Skin of body (tissue), 3 donors: ENCODE measurements at places on chromosomes 3 and 15. TPM values are rescaled to one million over a fixed set of nuclear protein-coding genes. Genes with fewer than 3 reads are reported as not detected.
A peak's percentile ranks its signal among the peaks of the same experiment; 100 is the strongest.

DNA sequence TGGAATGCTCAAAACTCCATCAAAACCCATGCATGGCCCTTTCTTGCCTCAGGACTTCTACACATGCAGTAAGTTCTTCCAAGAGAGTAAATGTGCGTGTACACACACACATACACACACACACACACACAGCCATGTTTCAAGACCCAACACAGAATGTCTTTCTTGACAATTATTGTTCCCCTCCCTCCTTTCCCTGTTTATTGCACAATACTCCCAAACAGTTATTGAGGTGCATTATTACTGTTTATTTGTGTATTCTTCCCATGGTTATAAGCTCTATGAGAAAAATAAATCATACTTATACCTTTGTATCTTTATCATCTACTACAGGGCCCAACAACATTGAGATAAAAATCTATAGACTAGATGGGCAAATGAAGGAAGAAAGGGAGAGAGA is 523.8 kb upstream of the NAALADL2 start:
- no peak for DNase-seq

Gene TRH
- not detected for total RNA-seq

Gene MYO5A
- 21.2 TPM for total RNA-seq

DNA sequence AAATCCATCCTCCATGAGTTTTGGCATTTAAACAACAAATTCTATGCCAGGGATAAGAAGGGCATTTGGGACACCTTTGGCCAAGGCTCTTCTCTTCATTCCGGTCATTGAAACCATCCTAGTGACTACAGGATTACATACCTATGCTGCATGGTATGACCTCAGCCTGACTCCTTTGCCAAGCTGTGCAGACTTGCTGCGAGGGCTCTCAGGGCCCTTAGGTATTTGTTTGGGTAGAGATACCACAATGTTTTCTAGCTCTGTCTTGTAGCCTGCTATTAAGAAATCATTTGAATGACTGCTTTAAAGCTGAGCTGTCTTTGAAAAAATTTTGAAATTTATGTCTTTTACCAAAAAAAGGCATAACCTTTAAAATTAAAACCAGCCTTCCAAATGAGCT is 749.8 kb upstream of the SGO1 start:
- DNase-seq: no peak

- DNase-seq: peak; percentile 34
These were observed 79.8 kb downstream of the SEMA5B start for GRCh38 chr3:122947738-122948137.

Gene RLBP1
- not detected for total RNA-seq

Gene SCN5A
- total RNA-seq: 0.39 TPM

- no peak for DNase-seq
These were observed 885.3 kb downstream of the SI start for GRCh38 chr3:164192974-164193373.

- no peak for DNase-seq
These were observed 8.1 kb downstream of the RAD18 start for GRCh38 chr3:8954938-8955763.

Gene IL12A
- 0.30 TPM for total RNA-seq

Gene SCN11A
- 1.9 TPM for total RNA-seq

GRCh38 chr3:184315543-184315867 is 1.1 kb downstream of the EIF4G1 start:
- no peak for DNase-seq

GRCh38 chr3:59128685-59129084 is 78.9 kb upstream of the CFAP20DC start:
- DNase-seq: no peak

DNA sequence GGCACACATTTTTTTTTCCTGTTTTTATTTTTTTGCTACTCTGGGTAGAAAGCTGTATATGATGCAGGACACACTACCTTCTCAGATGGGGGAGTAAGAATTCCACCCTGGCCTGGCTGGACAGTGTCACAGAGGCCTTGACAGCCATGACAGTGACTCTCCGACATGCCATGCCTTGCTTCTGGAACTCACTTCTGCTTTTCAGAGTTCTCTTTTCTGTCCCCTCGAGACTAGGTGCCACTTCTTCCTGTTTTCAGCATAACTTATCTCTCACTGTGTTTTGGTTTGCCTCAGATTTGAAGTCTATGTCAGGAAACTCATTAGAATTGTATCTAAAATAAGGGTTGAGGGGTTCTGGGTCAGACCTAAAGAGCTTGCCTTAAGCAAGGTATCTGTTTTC is 69.1 kb upstream of the SEC13 start:
- DNase-seq: no peak

GRCh38 chr3:188720215-188720614 is 451.6 kb upstream of the TPRG1 start:
- DNase-seq: no peak

GRCh38 chr3:190325923-190326322 is 3.7 kb upstream of the CLDN1 start:
- no peak for DNase-seq

Gene FOXL2
- total RNA-seq: 0.30 TPM

GRCh38 chr3:129837065-129837642 is 56.4 kb downstream of the TMCC1 start:
- DNase-seq: no peak

DNA sequence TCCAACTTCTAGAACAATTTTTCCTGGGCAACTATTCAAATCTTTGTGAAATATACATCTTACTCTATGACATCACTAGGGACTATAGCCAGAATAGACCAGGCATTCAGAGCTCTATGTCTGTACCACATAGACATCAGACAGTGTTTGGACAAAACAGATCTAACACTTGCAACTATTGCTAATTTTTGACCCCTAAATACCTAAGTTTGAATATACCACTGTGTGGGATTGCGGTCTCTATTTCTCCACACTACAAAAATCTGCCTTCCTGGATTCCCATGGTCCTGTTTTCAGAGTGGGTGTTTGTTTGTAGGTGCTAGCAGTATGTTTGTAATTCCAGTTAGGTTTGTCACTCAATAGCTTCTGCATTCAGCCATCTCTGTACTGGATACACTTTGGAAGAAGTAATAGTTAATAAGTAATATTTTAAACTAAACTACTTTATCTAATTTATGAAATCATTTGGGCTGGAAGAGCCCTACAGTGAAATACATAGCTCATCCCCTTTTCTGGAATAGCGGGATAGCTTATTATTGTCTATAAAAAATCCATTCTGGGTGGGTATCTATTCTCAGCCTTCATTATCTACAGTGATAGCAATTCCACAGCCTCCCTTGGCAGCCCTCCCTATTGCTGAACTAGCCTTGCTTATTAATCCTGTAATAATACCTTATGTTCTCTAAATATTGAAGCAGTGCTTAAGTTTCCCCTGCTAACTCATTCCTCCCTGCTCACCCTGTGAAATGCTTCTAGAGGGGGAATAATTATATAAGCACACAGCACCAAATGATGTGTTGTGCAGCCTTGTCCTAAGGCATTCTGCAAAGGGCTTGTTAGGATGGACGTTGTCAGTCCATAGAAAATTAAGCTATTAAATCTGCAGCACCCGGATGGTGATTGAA is 49.4 kb downstream of the RBMS3 start:
- no peak for DNase-seq

Gene VPS33B
- 3.1 TPM for total RNA-seq

Gene SLC7A14
- under 0.01 TPM for total RNA-seq

DNA sequence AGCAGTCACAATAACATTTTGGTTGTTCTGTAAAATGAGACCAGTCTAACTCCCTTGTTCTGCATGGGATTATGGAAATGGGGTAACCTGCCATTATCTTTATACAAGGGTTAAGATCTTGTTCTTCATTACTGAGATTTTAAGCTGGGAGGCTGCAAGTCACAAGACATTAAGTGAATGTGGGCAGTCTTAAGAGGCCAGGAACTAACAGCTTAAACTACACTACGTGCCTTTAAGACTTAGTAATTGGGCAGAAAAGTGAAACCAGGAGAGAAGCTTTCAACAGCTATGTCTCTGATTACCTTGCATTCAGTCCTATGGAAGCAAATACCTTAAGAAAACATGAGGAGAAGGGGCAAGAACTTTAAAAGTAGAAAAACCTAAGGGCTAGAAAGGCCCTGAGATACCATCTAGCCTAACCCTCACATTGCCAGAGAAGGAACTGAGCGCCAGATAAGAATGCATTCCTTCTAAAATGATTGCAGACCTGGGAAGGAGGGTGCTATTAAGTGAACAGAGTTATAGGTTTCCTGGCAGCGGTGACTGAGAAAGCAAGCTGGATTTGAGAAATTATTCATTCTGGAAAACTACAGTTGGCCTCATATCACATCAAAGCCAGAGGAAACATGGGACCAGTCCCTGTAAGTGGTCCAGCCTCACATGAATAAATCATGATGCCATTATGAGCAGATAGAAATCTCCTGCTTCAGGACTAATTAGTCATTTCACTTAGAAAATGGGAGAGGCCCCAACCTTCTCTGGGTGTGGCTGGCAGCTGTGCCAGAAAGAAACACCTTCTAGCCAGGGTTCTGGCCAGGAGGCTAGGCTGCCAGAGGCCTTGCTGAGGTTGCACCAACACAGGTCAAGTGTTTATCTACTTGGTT is 32.9 kb downstream of the DAPK2 start:
- DNase-seq: no peak

Gene STX19
- total RNA-seq: 4.1 TPM

Gene CCDC71
- 9.7 TPM for total RNA-seq

GRCh38 chr15:31470756-31471155 is 144.1 kb downstream of the KLF13 start:
- no peak for DNase-seq

Gene LARP6
- 6.8 TPM for total RNA-seq

Gene ZNF774
- total RNA-seq: 1.3 TPM

DNA sequence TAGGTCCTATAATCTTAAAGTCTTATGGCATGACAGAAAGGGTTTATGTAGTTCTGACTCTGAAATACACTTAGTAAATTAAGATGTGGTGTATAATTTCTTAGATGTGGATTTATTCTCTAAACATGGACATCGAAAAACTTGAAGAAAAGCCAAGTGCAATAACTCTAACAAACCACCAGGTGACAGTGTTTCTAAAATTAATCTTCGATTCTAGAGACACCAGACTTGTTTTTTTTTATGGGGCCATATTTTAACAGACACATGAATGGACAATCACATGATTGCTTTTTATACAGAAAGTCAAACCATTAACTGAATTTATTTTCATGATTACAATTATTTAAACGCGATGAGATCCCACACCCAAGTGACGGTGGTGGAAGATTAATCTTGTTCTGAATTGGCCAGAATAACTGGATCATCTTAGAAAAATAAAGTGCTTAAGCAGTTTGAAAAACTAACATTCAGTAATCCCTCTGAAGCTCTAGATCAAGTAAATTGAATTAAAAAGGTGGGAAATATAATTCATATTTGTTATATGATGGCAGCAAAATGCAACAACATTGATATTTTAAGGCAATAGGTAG is 305.1 kb downstream of the LSAMP start:
- DNase-seq: peak; percentile 2

Gene TLR9
- not detected for total RNA-seq

Gene MITF
- total RNA-seq: 43.2 TPM

GRCh38 chr3:48567500-48567899 is 3.9 kb upstream of the UCN2 start:
- DNase-seq: no peak

DNA sequence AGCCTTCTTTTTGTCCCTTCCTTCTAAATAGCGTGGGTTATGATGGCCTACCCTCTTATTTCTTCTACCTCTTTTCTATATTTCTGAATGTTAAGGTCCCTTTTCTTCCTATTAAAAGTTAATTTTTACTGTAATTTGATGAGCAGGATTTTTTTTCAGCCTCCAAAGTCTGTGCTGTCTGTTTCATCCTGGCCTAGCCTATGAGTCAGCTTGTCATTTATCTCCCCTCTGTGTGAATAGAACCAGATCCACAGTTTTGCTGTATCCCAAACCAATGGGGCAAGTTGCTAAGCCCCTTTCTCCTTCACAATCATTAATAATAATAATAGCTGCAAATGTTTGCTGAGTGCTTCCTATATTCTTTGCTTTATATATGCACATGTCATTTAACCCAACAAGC is 18.1 kb upstream of the C3orf38 start:
- DNase-seq: no peak

DNA sequence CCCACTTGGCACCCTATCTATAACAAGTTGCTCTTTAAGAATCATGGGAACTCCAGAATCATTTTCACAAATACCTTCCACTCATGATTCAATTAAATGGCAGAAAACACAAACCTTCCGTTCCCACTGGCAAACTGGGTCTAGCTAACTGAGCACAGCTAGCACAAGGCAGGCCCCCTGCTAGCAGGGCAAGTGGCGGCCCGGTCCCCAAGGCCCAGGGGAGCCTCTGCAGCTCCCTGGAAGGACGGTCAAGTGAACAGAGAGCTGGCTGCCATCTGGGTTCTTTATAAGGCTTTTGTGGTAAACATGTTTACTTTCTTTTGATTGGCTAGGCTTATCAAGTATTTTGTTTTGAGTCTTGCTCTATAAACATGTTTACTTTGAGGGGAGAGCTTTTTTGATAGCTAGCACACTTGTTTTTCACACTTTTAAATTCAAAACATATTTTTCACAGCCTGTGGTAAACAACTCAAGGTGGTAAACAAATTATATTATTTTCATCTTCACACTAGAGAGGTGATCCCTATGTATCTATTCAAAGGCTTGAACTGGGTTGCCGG is 81.4 kb downstream of the FOXP1 start:
- DNase-seq: no peak

GRCh38 chr15:42133886-42134502 is 22.4 kb downstream of the PLA2G4F start:
- DNase-seq: no peak

- DNase-seq: no peak
These were observed 60.5 kb downstream of the SPTSSB start for GRCh38 chr3:161310649-161311423.

- no peak for DNase-seq
These were observed 55.7 kb downstream of the PCCB start for GRCh38 chr3:136305879-136306278.

DNA sequence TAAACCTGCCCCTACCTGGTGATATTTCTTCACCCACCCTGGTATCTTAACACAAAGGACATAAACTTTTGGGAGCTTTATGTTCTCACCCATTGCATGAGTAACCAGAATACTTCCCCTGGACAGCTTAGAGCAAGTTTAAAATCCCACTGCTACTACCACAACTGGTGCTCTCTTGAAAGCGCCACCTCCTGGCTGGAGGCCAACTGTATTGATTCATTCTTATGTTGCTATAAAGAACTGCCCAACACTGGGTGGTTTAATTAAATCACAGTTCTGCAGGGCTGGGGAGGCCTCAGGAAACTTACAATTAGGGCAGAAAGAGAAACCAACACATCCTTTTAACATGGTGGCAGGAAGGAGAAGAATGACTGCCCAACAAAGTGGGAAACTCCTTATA is 592.4 kb downstream of the EPHA3 start:
- no peak for DNase-seq

GRCh38 chr3:172181932-172182586 is 142.7 kb downstream of the FNDC3B start:
- DNase-seq: no peak

GRCh38 chr3:30753766-30754165 is 140.7 kb downstream of the GADL1 start:
- no peak for DNase-seq
